Esophagus muscularis mucosa (tissue), 4 donors: ENCODE measurements at places on chromosomes 7 and 10. TPM values are rescaled to one million over a fixed set of nuclear protein-coding genes. Genes with fewer than 3 reads are reported as not detected.

The TMEM236 gene
- 0.34 TPM for total RNA-seq

The ANKRD2 gene
- 1.6 TPM for total RNA-seq

The OR13A1 gene
- not detected for total RNA-seq

DNA sequence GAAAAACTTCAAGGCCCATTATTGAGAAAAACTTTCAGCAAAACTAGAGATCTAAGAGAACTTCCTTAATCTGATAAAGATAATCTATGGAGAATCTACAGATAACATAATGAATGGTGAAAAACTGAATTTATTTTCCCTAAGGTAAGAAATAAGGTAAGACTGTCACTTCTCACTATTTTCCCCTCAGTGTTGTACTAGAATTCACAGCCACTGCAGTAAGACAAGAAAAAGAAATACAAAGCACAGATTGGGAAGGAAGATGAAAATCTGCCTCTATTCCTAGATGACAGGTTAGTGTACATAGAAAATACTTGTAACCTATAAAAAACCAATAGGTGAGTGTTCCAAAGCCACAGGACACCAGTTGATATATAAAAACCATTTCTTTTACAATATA, 220.7 kb upstream of the SHH start:
- H3K27ac ChIP-seq: no peak overlapping the region
- DNase-seq: no peak
- no peaks in the 10 kb centered on the region for H3K27me3 ChIP-seq
- H3K36me3 ChIP-seq: no peaks in the 10 kb centered on the region

DNA sequence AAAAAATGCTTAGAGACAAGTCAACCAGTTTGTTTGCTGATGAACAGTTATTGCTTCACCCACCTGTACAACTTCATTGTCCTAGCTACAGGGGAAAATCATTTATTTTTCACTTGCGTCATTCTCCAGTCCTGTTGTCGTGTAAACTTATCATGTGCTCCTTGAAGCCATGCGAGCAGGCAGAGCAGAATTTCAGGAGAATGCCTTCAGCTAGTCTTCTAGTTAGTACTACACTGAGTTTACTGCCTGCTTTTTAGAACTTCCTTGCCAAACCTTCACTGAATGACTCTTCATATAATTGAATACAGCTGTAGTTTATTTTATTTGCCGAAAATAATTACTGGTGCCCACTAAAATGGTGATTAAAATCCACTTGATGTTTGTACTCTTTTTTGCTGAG, 15.6 kb downstream of the RPA3 start:
- peaks cover 15% of the 10 kb centered on the region for H3K4me1 ChIP-seq
- no peak overlapping the region for H3K4me3 ChIP-seq
- H3K36me3 ChIP-seq: no peaks in the 10 kb centered on the region
- H3K27ac ChIP-seq: no peak overlapping the region
- DNase-seq: no peak
- H3K27me3 ChIP-seq: no peaks in the 10 kb centered on the region
